Head of caudate nucleus (tissue), 42 donors: ENCODE measurements at places on chromosomes 12 and 14.

- DNase-seq, result no peak
Measured at GRCh38 chr14:105492031-105492970, 1.3 kb downstream of the TEDC1 start.

DNA sequence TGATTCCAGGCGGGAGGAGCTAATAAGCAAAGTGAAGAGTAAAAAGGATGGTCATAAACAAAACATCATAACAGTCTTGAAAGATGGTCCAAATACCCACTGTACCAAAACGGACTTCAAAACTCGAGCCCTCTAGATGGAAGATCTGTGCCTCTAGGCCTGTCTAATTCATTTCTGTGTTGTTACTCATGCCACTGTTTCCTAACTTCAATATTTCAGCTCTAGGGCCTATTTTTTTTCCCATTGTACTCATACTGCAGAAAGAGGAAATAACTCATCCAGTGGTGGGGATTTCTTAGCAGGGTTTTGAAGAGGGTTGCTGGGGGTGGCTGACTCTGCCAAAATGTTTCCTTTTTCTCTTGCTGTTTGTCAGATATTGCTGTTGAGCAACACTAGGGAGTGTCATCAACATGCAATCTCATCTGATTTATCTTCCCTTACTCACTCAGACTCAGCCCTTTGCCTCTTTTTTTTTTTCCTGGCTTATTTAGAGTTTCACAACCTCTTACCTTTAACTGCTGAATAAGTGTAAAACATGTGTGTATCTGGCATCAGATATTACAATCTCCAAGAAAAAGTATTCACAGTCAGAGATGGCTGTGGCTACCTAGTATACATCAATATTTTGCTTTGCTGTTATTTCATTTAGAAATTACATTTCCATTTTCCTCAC is 189.6 kb downstream of the DUSP6 start:
- DNase-seq, result peak; percentile 14

DNA sequence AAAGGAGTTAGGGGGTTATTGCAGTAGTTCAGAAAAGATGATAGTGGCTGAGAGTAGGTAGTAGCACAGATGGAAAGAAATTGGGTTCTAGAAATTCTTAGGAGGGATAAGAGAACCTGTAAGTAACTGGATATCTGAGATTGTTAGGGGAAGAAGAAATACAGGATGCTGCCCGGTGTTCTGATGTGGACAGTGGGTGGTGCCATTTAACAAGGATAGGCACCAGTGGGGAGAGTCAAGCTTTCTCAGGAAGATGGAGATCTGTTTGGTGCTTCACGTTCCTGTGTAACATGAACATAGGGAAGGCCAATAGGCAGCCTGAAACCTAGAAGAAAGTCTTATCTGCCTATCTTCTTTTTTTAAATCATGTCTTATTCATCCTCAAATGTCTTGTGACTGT is 245.9 kb downstream of the NPAS3 start:
- DNase-seq, result peak; percentile 18

GRCh38 chr14:69471916-69472315 is 12.6 kb upstream of the PLEKHD1 start:
- DNase-seq, result no peak

- DNase-seq, result no peak
Measured at GRCh38 chr12:49813131-49813530, 15.1 kb downstream of the NCKAP5L start.

- DNase-seq, result no peak
Measured at GRCh38 chr12:9667403-9668160, 1.9 kb upstream of the CLEC2D start.

- DNase-seq, result no peak
Measured at GRCh38 chr14:50039734-50040400, 76.5 kb downstream of the VCPKMT start.

DNA sequence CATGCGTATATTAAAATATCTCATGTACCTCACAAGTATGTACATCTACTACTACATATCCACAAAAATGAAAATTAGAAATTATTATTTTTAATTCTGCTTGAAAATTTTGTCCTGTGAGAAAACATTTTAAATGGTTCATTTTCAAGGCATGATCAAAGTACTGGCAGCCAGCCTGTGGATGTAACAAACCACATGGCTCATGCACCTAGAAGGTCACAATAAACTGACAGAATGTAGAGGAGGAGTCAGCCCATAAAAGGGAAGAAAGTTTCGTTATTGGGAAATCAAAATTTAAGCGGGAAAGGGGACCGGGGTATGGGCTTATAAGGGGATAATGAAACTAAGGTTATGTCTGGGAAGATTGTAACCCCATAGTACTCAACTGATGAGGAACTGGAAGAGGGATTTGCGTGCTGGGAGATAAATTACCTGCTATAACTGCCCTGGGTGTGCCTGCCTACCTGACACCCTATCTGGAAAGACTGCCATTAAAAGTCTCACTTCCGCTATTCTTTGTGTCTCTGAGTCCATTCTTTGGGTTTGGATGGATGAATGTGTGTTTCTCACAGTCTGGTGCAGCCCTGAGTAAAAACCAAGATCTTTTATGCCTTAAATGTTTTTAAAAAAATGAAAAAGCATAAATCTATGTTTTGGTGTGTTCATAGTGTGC is 62.2 kb upstream of the PCED1B start:
- no peak for DNase-seq

- DNase-seq, result no peak
Measured at GRCh38 chr12:47896633-47897032, 8.2 kb downstream of the VDR start.

GRCh38 chr12:131222329-131223139 is 268.8 kb downstream of the ADGRD1 start:
- DNase-seq, result no peak

DNA sequence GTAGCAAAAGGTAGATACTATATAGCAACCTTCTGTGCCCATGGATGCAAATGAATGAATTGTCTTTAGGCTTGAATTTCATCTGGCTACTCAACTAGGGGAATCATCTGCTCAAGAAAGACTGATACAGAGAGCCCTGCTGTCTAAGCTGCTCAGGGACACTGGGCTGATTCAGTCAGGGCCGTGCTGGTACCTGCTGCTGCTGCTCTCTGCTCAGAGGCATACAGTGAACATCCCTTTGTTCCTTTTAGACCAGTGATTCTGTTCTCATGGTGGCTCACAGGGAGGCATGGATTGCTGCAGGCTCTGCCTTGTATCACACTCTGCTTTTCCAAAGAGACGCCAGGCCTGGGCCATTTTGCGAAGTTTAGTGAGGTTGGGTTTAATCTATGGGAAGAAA is 14.1 kb downstream of the EIF2B2 start:
- no peak for DNase-seq

- DNase-seq, result no peak
Measured at GRCh38 chr12:69553628-69554248, 31.5 kb upstream of the CCT2 start.

DNA sequence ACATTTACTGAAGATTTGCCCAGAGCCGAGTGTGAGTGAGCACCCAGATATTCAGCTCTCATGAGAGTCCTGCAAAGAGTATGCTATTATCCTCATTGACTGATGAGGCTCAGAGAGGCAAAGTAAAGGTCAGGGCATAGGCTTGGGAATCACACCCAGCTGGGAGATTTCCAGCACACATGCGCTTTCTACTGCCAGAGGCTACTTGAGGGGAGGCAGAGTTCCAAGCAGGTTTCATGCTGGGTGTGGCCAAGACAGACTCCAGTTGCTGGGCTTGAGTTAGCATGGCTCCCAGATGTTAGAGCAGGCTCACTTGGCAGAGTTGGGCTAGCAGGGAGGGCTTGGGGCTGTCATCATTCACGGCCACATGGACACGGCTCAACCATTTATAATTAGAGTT is 14.4 kb upstream of the FAM181A start:
- no peak for DNase-seq

GRCh38 chr14:99537399-99537798 is 56.2 kb downstream of the CCNK start:
- DNase-seq, result no peak

GRCh38 chr14:101223127-101223526 is 319.6 kb upstream of the RTL1 start:
- DNase-seq, result peak; percentile 34

- DNase-seq, result no peak
Measured at GRCh38 chr12:33825442-33825841, 196.9 kb upstream of the ALG10 start.

- DNase-seq, result no peak
Measured at GRCh38 chr14:74586681-74587362, 25.2 kb downstream of the LTBP2 start.

- no peak for DNase-seq
Measured at GRCh38 chr14:31194661-31195060, 12.9 kb downstream of the HECTD1 start.

GRCh38 chr14:96156804-96157760 is 47.6 kb upstream of the BDKRB2 start:
- no peak for DNase-seq

DNA sequence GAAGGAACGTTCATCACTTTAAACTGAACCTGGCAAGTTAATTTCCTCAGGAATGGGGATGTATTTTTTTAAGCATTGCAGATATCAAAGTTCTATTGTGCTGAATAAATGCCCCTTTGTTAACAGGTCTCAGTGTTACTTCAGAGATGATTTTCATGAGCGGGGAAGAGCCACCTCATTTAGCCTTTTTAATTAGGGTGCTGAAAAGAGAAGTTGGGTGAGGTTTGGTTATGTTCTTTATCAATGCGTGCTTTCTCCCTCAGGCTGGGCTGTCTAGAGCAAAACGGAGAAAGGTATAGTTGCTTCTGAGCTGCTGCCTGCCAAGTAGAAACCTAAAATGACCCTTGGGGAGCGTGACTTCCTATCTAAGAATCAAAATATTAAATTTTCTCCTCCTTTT is 8.0 kb upstream of the HIP1R start:
- no peak for DNase-seq

DNA sequence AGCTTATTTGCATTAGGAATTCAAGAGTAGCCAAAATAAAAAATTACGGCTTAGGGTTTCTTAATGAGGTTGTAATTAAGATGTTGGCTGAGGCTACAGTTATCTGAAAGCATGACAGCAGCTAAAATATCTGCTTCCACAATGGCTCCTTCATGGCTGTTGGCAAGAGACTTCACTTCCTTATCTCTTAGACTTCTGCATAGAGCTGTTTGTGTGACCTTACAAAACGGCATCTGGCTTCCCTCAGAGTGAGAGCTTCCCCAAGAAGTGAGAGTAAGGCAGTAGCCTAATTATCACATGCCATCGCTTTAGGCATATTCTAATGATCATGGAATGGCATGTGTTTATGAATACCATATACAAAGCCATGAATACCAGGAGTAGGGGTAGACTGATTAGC is 57.6 kb downstream of the CCDC59 start:
- DNase-seq, result no peak

GRCh38 chr14:102875652-102876051 is 46.8 kb upstream of the AMN start:
- no peak for DNase-seq
